ENCODE measurements at places on chromosomes 7 and 10. TPM values are rescaled to one million over a fixed set of nuclear protein-coding genes. Genes with fewer than 3 reads are reported as not detected.

HOXA6 gene
- total RNA-seq = 1.7 TPM

SRRM3 gene
- 13.5 TPM for total RNA-seq

TAS2R41 gene
- total RNA-seq = not detected

CD36 gene
- total RNA-seq = not detected

LIPN gene
- total RNA-seq = not detected

EBF3 gene
- total RNA-seq = 0.20 TPM

MYL10 gene
- total RNA-seq = not detected

TFEC gene
- not detected for total RNA-seq

CWF19L1 gene
- total RNA-seq = 24.1 TPM

CADPS2 gene
- total RNA-seq = 0.03 TPM

CTNNA3 gene
- not detected for total RNA-seq

FAM25G gene
- 0.73 TPM for total RNA-seq

OR2A12 gene
- not detected for total RNA-seq

NYAP1 gene
- total RNA-seq = 6.7 TPM

CLRN3 gene
- not detected for total RNA-seq

KIF20B gene
- total RNA-seq = 11.5 TPM

CFAP46 gene
- total RNA-seq = 1.2 TPM

MKX gene
- not detected for total RNA-seq

TEX36 gene
- not detected for total RNA-seq

RSPH10B gene
- total RNA-seq = 0.06 TPM

SPAM1 gene
- total RNA-seq = not detected

BHLHA15 gene
- total RNA-seq = 0.61 TPM

GFRA1 gene
- total RNA-seq = 9.5 TPM

SLC26A4 gene
- total RNA-seq = 0.14 TPM

NOM1 gene
- 20.5 TPM for total RNA-seq

ZKSCAN5 gene
- total RNA-seq = 9.0 TPM

ECHDC3 gene
- 10.4 TPM for total RNA-seq

ITPRID1 gene
- total RNA-seq = not detected

ASB10 gene
- not detected for total RNA-seq

TEX47 gene
- not detected for total RNA-seq

ARHGAP12 gene
- total RNA-seq = 24.6 TPM

NCF1 gene
- total RNA-seq = 0.18 TPM

CALCR gene
- not detected for total RNA-seq

GALNT17 gene
- not detected for total RNA-seq

AVPI1 gene
- 124 TPM for total RNA-seq

C10orf67 gene
- total RNA-seq = 0.08 TPM

SPDYE8 gene
- total RNA-seq = not detected

UCN3 gene
- total RNA-seq = not detected

PNLIPRP3 gene
- total RNA-seq = 0.03 TPM

TUBB8 gene
- total RNA-seq = 0.05 TPM

FAM25C gene
- total RNA-seq = 3.0 TPM

SPRN gene
- 0.39 TPM for total RNA-seq

DAGLB gene
- total RNA-seq = 23.3 TPM

TMEM176A gene
- not detected for total RNA-seq

CYP26C1 gene
- not detected for total RNA-seq

LEP gene
- total RNA-seq = not detected

C10orf62 gene
- total RNA-seq = 0.08 TPM

EDRF1 gene
- total RNA-seq = 12.9 TPM

SPDYE9 gene
- total RNA-seq = not detected

ANXA7 gene
- total RNA-seq = 113 TPM

CYP26A1 gene
- total RNA-seq = 2.7 TPM

AKR1C4 gene
- 0.13 TPM for total RNA-seq

RBP3 gene
- total RNA-seq = not detected
